ENCODE measurements at places on chromosomes 6 and 20.

DNA sequence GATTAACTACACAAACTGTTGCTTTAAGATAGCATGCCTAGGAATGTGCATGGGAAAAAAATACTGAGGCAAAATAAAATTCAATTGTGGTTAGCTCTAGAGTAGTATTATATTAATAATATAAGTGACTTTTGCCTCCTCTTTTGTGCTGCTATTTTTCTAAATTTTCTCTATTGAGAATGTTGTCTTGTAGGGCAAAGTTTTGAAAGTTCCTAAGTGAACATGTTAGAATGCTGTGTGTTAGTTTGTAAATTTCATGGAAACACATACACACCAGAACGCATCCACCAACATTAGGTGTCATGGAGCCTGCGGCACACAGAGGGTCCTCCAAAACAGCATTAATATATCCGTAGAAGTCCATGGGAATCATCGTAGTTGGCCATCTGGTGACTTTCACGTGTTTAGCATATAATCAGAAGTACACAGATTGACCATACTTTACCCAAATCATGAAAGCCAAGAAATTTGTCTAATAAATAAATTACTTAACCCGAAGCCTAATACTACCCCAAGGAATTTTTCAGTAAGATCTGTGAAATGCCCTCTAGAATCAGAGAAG is 25.6 kb downstream of the ARHGAP18 start:
- no peak for DNase-seq

DNA sequence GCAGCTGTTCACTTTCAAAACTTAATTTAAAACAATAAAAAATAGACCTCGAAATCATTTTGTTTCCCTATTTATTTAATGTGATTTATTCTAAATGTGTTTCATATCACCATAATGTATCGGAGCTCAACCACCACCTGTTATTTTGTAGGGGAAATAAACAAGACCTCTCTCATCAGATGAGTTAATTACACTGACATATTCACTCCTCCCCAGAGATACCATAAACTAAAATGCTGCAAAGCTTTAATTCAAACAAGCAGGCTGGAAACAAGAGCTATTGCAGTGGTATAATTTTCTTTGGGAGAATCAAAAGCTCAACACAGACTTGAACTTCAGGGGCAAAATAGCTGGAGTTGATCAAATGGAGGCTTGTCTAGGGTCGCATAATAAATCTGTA is 303.5 kb upstream of the TSHZ2 start:
- no peak for DNase-seq

DNA sequence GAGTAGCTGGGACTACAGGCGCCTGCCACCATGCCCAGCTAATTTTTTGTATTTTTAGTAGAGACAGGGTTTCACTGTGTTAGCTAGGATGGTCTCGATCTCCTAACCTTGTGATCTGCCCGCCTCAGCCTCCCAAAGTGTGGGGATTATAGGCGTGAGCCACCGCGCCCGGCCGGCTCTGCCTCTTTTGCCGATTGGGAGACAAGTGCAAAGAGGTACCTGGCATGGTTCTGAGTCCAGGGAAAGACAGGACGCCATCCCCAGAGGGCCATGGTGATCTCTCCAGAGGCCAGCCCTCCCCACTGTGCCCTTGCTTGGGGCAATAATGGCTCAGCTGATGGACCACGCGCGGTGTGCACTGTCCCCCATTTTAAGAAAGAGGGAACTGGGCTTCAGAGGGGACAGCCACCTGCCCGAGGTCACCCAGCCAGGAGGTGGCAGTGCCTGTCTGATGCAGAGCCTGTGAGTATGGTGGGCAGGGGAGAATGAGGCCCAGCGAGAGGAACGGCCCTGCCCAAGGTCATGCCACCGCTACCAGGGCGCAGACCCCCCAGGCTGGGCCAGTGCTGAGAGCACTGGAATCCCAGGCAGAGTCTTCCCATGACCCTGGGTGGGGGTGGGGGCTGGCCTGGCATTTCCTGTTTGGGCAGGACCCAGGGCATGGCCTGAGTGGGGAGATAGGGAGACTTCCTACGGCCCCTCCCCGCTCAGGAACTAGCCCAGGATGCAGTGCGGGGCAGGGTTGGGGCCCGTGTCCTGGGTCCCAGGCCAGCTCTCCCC is 61.0 kb downstream of the SNAI1 start:
- DNase-seq = no peak

DNA sequence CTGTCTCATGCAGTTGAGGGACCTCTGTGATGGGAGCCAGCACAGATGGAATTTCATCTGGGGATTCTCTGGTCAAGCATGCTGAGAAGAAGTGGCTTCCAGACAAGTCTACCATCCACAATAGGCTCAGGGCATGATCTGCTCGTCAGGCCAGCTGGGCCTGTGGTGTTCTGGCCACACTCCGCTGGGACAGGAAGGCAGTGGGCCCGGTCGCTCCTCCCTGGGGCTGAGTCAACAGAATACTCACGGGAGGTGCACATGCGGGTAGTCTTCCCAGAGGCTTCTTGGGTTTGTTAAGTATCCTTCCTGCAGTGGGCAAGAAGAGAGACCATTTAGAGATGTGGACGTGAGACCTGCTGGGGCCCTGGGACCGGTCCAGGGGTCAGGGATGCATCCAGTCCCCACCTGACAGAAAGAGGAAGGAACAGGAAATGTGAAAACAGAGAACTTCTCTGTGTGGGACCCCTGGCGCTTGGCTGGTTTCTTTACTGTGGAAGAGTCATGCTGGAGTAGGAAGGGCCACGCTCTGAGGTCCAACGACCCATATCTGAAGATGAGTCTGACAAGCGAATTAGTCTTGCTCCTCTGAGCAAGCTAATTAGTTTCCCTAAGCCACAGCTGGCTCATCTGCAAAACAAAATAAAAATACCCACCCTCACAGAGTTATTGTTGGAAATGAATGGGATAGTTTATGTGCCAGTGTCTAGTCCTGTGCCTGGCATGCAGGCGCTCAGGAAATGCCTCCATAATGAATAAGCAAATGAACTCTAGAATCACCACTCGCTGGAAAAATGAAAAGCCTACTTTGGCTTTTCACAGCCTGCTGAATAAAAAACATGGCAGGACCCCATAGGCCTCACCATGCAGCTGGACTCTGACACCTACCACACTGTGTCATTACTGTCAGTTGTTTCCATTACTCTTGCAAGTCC is 67.3 kb downstream of the TRAM2 start:
- no peak for DNase-seq

DNA sequence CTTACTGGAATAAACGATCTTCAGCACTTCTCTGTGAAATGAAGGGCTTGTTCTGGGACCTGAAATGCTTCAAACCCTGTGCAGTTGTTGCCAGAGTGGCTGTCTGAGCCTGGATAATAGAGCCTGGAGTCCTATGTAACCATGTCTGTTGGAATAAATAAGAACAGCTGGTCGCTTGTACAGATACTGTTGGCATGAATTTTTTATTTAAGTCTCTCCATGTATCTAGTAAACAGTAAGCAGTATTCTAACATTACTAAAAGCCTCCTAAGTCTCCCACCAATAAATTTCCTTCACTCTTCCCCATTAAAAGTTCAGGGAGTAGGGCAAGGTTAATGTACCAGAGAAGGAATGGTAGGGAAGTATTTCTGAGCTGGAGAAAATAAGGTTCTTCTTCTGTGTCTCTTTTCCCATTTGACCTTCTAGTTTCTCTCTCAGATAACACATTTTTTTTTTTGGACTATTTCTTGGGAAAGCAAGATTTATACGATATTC is 227.5 kb downstream of the PRL start:
- DNase-seq = no peak

DNA sequence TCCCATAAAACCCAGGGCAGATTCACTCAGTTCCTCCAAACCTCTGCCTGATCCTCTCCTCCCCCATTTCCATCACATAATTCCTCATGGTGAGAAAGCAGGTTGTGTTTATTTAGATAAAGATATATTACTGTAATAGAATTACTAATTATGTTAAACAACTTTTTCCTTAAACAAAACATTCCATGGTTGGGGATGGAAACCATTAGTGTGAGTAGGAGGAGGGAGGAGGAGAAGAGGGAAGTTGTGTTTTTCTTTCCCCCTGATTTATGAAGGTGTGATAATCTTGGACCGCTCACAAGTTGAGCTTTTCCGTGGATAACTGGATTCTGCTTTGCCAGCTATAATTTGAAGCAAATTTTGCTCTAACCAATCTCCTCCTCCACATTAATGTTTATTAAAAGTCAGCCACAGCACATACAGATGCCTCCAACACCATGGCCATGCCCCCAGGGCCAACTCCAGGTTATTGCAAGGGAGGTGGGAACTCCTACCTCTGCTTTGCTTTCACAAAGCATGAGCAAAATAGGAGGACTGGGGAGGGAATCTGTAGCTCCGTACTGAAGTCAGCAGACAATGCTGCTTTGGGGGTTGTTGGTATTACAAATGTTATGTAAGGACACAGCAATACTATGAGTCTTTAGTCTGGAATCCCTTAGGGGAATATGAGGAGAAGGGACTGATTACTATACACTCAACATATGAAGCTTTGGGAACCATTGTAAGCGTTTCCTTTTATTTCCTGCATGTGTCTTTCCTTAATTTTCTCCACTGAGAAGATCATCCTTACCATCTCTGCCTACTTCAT is 542.0 kb downstream of the DHX35 start:
- DNase-seq = no peak

DNA sequence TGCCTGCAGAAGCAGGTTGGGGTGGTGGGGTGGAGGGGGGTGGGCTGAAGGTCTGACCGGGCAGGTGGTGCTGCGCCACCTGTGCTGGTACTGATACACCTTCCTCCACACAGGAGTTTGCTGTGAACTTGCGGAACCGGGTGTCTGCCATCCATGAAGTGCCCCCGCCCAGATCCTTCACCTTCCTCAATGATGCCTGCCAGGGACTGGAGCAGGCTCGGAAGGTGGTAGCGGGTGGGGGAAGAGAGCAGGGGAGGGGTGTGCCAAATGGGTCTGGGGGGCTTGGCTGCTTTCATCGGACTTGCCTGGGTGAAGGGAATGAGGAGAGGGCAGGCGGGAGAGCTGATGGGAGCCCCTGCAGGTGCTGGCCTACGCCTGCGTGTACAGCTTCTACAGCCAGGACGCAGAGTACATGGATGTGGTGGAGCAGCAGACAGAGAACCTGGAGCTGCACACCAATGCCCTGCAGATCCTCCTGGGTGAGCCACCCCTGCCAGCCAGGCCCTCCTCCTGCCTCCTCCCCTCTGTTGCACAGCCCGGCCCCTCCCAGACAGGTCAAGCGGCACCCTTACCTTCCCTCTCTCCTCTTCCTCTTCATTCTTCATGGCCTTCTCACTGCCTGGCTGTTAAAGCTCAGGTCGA is 6.7 kb downstream of the DNPH1 start:
- DNase-seq = no peak

DNA sequence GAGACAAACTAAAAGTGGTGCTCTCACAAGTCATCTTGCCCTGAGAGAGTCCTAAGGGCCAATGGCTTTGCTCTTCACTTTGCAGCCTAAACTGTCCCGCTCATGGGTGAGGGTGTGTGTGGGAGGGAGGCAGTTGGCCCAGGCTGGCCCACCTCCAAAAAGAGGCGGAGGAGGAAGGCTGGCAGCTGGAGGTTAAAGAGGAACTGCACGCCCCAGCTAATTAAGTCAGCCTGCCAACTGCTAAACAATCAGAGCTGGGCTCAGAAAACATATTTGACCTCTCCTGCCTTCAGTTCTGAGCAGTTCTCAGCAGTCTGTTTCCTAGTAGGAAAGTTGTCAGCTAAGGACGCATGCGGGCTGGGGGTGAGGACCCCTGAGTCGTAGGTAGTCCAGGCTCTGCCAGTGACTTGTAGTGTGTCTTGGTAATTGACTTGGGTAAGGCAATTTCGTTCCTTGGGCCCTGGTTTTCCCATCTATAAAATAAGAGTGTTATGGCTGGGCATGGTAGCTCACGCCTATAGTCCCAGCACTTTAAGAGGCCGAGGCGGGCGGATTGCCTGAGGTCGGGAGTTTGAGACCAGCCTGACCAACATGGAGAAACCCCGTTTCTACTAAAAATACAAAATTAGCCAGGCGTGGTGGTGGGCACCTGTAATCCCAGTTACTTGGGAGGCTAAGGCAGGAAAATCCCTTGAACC is 17.0 kb downstream of the GSS start:
- DNase-seq = peak; percentile 87

DNA sequence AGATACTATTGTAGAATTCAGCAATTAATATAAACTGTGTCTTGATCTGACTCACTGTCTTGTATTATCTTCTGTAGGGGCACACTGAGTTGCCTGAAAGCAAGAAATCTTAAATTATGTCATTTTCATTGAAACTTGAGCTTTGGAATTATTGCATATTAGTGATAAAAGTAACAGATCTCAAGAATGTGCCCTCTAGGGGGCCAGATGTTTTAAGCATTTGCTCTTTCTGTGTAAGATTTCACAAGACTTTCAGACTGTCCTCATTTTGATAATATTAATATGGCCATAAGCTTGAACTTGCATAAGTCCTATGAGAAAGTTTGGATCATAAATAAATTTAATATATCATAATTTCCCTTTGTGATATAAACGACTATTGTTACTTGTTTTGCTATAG is 55.5 kb upstream of the MYO6 start:
- DNase-seq = no peak

- no peak for DNase-seq
Observed at GRCh38 chr6:156598071-156598854, 178.9 kb upstream of the ARID1B start.

DNA sequence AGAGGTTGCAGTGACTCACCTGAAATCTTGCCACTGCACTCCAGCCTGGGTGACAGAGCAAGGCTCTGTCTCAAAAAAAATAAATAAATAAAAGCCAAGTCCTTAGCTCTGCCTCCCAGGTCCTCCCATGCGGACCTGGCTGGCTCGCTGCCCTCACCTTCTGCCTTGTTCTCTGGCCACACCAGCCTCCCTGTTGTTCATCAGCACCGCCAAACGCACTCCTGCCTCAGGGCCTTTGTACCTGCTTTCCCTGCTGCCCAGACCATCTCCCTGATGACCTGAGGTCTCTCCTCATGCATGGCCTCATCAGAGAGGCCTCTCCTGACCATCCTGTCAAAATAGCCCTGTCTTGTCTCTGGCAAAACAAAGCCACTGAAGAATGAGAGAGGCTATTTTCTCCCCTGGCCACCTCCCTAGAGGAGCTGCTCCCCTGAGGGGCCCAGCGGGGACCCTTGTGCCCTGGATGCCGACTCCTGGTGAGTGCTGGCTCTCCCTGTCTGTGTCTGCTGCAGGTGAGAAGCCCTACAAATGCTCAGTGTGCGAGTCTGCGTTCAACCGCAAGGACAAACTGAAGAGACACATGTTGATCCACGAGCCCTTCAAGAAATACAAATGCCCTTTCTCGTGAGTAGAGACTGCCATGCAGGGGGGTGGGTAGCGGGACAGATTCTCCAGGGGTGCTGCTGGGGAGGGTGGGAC is 22.6 kb upstream of the CHMP4B start:
- no peak for DNase-seq

GRCh38 chr6:86203044-86203443 is 560.4 kb upstream of the SYNCRIP start:
- no peak for DNase-seq

- DNase-seq = no peak
Observed at GRCh38 chr6:72646604-72647485, 25.0 kb downstream of the KCNQ5 start.

- DNase-seq = no peak
Observed at GRCh38 chr6:170188571-170189001, 102.3 kb downstream of the DLL1 start.

GRCh38 chr20:35368666-35369423 is 42.9 kb downstream of the UQCC1 start:
- DNase-seq = peak; percentile 94

- DNase-seq = no peak
Observed at GRCh38 chr20:51987812-51988211, 185.5 kb upstream of the SALL4 start.

- DNase-seq = no peak
Observed at GRCh38 chr6:134731615-134732014, 218.3 kb downstream of the ALDH8A1 start.

GRCh38 chr20:24782801-24783630 is 166.1 kb upstream of the CST7 start:
- no peak for DNase-seq

Measured in MV-4-11 (cell line).